ENCODE measurements at places on chromosomes 7 and 10. TPM values are rescaled to one million over a fixed set of nuclear protein-coding genes. Genes with fewer than 3 reads are reported as not detected.

Gene CRHR2
- polyA plus RNA-seq: 0.32 TPM

Gene TMEM225B
- 2.0 TPM for polyA plus RNA-seq

Gene PNLIP
- not detected for polyA plus RNA-seq

Gene GBX1
- 0.22 TPM for polyA plus RNA-seq

- DNase-seq: no peak
These were observed 2.7 kb downstream of the MUC3A start for GRCh38 chr7:100951888-100952560.

- no peak for DNase-seq
These were observed 81.2 kb downstream of the FZD1 start for GRCh38 chr7:91345449-91345848.

GRCh38 chr7:23220690-23221305 lies 25.8 kb upstream of the GPNMB start:
- no peak for DNase-seq

GRCh38 chr10:89471110-89471809 lies 56.9 kb downstream of the IFIT5 start:
- no peak for DNase-seq

DNA sequence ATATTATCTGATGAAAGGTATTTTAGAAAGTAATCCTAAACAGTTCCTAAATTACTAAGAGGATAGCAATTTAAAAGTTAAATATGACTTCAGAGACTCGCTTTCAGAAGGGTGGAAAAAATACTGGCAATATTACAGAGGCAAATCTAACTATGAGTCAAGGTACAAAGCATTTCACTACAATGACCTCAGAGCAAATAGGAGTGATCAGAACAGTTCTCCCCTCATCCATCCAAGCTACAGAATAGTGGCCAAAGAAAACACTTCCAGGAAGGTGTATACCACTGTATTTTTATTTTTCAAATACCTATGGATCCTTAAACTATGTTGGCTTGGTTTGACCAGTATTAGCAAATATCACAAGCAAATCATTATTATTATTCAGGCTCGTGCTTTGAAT lies 112.8 kb upstream of the ODAD2 start:
- no peak for DNase-seq

DNA sequence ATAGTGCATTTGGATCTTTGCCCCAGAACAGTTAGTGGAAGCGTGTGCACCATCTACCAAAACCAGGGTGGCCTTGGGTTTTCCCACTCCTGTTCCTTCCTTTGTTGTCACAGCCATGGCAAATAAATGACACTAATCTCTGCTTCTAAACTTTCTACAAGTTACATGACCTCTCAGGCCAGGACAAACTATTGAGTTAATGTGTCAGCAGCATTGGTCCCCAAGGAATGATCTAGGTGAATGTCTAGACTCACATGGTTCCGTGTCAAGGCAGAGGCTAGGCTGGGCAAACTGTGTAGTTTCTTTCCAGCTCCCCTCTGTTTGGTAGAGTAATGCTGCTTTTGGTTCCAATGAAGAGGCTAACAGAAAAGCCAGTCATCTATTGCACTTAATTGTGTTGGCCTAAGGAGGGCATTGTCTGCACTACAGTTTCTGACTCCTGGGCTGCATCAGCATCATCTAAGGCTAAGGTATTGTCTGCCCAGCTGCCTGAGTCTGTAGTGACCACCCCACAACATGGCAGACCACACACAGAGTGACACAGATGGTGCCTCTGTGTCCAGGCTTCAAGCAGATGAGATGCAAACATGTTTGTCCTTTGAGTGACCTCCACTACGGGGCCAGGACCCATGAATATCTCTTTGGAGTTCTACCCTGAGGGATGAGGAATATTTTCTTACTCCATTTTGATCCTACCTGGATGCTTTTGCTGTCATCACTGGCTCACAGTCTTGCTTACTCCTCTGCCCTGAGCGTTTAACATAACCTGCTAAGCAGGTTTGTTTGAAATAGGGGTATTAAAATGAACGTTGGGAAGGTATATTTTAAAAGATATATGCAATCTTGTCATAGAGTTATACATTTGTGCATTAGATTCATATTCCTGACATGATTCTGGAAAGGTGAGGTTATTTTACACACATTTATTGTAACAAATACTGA lies 1.7 kb downstream of the CYP3A4 start:
- no peak for DNase-seq

DNA sequence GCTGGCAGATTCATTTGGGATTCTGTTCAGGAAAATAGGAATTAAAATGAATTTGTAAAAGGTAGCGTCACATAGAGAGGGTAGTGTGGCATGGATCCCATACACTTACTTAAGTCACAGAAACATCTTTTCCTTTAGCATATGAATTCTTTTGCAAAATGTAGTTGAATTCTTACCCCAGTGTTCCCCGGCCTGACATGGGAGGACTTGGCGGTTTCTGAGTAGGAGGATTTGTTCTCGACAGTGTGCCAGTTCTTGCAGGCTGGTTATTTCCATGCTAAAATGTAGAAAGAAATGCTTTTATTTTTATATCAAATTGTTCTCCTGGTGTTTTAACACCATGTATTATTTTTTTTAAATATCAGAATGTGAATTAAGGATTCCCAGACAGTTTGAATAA lies 72.6 kb downstream of the PDSS1 start:
- no peak for DNase-seq

DNA sequence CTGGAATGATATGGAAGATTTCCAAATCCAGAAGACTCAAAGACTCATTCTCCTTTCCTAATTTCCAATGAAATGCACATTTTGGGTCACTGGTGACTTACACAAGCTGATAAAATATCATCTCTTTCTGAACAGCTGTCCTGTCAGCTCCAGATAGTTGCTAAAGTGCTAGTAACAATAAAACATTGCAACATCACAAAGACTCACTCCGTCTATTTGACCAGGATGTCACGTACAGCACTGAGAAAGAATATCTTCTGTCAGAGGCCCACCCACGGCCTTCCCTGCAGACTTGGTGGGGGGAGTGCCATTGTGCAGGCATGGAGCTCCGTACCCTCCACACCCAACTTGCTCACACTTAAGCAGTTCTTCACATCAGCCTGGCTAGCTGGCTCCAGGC lies 78.9 kb upstream of the EGR2 start:
- DNase-seq: no peak

DNA sequence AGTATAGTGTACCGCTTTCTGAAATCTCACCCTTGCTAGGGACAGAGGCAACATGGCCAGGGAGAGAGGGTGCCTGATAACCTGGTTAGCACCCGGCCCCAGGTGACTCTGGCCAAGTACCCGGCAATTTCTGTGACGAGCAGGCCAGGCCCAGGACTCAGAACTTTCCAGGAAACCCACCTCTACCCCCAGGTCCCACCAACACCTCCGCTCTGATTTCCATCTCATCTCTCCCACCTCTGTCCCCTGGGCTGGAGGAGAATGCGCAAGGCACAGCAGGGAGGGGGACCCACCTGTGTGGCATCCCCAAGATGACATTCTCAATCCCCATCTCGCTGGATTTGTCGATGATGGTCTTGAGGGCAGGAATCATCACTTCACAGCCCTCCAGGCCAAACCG lies 11.6 kb downstream of the OGDHL start:
- DNase-seq: no peak

GRCh38 chr7:83476511-83477050 lies 172.4 kb downstream of the SEMA3E start:
- DNase-seq: no peak
